ENCODE measurements at places on chromosomes 11 and 22.
A peak's percentile ranks its signal among the peaks of the same experiment; 100 is the strongest.

DNA sequence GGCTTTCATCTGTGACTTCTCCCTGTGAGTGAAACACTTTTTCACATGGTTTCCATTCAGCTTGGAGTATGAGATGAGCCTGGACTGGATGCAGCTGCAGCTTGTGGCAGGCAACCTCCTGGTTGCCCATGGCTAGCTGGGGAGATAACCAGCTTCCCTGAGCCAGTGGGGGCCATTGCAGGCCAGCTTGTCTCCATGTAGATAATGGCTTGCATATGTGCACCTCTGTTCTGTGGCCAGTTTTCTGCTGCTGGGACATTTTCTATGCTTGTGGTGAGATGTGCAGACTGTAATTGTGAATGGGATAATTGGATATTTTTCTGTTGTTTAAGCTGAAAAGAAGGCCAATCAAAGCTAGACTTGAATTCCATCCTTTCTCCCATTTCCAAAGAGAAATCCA is 38.5 kb downstream of the INSC start:
- DNase-seq = no peak

DNA sequence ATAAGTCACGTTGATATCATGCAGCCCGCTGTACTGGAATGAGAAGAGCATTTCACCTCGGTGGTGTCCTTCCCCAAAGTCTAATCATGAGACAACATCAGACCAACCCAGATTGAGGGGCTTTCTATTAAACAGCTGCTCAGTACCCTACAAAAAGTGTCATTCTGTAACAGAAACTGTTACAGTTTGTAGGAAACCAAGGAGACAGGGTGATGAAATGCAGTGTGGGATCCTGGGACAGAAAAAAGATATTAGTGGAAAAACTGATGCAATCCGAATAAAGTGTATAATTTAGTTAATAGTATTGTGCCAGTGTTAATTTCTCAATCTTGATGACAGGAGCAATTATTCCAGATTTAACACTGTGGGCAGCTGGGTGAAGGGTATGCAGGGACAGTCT is 128.0 kb downstream of the MICAL2 start:
- no peak for DNase-seq

- no peak for DNase-seq
Measured at GRCh38 chr22:33748714-33749113, 171.6 kb downstream of the LARGE1 start.

- no peak for DNase-seq
Measured at GRCh38 chr11:87366763-87367405, 329.1 kb downstream of the TMEM135 start.

GRCh38 chr11:19239039-19239438 is 1.7 kb downstream of the E2F8 start:
- DNase-seq = no peak

- no peak for DNase-seq
Measured at GRCh38 chr11:57322256-57323166, 2.2 kb downstream of the TNKS1BP1 start.

DNA sequence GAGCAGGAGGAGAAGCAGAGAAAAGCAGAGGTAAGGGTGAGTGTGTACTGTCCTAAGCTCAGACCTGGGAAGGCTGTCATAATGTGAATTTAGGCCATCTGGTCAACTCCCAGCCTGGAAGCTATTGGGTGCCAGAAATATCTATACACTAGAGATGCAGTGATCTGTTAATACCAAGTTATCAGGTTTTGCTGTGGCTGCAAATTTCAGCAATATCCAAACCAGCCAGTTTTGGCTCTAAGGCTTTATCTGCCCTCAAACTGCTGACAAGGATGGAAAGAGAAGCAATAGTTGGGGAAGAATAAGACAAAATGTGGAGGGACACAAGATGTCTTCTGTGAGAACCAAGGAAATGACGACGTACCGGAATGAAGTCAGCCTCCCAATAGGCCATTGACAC is 62.9 kb downstream of the CYB5R2 start:
- no peak for DNase-seq

GRCh38 chr11:125300791-125301218 is 136.3 kb downstream of the PKNOX2 start:
- no peak for DNase-seq

GRCh38 chr11:130071211-130071712 is 1.6 kb downstream of the APLP2 start:
- no peak for DNase-seq

GRCh38 chr11:10488121-10488933 is 33.3 kb downstream of the AMPD3 start:
- peak; percentile 33 for DNase-seq

GRCh38 chr11:24240496-24241175 is 256.2 kb upstream of the LUZP2 start:
- no peak for DNase-seq

DNA sequence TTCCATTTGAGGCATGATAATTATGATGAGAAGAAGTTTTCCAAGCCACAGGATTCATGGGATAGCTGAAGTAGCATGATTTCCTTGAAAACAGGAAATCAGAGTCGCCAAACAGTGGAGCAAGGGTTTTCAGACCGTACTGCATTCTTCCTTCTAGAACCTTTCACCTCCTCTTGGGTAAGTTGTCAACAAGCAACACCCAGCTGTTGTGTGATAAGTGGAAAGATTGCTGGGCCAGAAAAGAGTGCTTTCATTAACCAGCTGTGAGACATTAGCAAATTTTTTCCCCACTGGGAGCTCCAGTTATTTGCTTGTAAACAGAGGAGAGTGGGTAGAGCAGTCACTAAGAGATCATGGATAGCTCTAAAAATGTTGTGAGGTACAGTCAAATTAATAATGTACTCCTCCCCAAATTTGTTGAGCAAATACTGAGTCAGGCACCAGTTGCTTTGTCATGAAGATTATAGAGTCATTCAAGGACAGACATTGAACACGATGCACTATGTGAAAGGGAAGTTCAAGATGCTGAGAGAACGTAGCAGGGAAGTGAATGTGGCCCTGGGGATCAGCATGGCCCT is 11.7 kb upstream of the MPEG1 start:
- DNase-seq = no peak

DNA sequence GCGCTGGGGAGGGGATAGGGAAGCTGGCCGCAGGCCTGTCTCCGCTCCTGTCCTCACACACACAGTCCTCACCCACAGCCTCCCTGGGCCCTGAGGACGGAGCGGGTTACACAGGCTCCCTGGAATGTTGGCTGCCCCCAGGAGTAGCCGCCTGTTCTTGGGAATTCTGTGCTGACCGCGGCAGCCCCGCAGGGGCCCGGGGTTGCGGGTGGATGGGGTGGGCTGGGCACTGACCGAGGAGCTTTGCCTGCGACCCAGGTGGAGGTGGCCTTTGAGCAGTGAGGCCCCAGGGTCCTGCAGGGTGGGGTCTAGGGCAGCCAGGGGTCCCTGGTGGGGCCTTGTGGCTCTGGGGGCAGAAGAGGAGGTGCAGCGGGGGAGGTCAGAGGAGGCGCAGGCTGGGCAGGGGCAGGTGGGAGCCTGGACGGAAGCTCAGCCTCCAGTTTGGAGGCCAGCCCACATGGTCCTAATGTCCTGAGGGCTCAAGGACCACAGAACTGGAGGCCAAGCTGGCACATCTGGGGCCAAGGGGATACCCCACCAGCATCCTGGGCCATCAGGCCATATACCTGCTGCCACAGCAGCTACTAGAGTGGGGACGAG is 6.6 kb upstream of the MRGPRG start:
- DNase-seq = no peak

DNA sequence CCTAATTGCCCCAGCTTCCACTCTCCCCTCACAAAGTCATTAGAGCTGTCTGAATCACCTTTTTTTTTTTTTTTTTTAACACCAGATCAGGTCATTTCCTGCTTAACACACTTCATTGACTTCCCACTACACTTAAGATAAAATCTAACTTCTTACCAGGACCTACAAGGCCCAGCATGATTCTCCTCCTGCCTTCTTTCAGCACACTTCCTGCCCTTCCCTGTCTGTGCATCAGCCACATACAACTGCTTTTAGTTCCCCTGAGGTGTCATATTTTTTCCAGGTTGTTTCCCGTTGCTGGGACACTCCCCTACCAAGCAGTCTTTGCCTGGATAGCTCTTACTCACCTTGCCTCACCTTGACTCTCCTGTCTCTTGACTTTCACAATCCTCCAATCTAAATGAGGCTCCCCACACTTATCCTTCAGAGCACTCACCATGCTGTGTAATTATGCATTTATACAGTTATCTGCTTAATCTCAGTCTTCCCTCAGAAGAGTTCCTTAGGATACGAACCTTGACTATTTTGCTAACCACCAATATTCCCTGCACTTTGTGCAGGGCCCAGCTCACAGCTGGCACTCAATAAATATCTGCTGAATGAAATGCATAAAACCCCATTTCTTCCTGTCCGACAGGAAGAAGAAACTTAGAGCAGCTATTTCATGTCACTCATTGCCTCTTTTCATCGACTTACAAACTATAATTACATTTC is 96.6 kb upstream of the AKIP1 start:
- no peak for DNase-seq

DNA sequence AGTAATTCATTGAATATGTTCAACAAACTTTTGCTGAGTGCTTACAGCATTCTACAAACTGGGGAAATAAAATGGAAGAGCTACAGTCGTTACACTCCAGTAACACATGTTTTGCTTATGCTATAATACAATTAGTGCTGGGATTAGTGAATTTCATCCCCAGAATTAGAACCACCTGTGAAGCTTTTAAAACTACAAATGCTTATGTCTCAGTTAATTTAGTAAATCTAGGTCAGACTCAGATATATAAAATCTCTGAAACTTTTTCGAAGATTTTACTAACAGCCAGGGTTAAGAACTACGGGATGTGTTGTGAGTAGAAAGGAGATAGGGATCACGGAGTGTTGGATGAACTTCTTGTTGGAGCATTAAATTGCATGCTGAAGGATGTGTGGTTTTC is 33.7 kb upstream of the EED start:
- no peak for DNase-seq

DNA sequence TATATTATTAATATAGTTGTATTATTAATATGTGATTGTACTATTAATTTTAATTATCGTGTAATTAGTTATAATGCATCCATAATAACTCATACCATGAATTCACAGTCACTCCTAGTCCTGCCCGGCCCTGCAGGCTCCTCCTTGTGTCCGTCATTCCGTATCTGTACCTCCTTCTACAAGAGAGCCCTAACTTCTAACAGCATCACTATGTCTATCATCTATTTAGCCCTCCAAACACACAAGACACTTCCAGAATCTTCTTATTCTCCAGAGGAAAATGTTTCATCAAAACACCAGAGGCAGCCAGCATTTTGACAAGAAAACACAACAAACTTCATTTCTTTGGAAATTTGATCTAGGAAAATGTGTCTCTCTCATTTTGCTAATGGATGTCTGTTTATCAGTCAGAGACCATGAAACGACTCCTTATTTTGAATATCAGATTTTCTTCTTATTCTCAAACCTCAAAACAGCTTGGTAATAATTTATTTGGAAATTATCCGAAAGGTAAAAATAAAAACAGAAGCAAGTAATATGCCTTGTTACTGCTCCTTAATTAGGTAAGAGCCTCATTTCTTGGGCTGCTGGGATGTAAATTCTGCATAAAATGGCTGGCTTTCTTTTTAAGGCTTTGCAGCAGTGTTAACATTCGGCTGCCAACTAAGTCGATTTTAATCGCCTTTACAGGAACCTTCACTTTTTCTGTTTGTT is 23.1 kb upstream of the SEPTIN5 start:
- DNase-seq = no peak

GRCh38 chr11:119305556-119306372 is 11.2 kb downstream of the MCAM start:
- no peak for DNase-seq

DNA sequence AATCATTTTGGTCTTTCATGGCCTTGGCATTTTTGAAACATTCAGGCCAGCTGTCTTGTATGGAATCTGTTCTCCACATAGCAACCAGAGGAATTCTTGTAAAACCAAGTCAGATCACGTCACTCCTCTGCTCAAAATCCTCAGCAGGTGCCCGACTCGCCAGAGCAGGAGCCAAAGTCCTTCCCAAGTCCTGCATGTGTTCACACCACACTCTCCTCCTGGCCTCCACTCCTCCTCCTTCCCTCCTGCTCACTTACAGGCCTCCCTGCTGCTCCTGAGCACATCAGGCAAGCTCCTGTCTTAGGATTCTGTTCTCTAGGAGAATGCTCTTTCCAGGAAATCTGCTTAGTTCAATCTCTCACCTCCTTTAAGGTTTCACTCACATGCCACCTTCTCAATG is 6.9 kb upstream of the PSMC3 start:
- no peak for DNase-seq

DNA sequence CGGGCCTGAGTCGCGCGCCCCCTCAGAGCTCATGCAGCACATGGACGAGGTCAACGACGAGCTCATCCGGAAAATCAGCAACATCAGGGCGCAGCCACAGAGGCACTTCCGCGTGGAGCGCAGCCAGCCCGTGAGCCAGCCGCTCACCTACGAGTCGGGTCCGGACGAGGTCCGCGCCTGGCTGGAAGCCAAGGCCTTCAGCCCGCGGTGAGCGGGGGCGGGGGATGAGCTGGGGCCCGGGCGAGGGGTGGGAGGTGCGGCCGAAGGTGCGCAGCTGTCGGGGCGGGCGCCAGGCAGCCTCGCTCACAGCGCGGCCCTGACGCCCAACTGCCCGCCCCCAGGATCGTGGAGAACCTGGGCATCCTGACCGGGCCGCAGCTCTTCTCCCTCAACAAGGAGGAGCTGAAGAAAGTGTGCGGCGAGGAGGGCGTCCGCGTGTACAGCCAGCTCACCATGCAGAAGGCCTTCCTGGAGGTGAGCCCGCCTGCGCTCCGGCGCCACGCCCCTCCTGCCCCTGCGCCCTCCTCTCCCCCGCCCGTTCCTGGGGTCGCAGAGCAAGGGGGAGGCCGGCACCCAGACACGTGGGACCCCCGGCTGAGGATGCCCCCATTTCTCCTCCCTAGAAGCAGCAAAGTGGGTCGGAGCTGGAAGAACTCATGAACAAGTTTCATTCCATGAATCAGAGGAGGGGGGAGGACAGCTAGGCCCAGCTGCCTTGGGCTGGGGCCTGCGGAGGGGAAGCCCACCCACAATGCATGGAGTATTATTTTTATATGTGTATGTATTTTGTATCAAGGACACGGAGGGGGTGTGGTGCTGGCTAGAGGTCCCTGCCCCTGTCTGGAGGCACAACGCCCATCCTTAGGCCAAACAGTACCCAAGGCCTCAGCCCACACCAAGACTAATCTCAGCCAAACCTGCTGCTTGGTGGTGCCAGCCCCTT is 20.5 kb downstream of the EPS8L2 start:
- no peak for DNase-seq

GRCh38 chr11:76850130-76850529 is 10.6 kb upstream of the ACER3 start:
- no peak for DNase-seq

- DNase-seq = no peak
Measured at GRCh38 chr11:86214710-86215109, 29.8 kb upstream of the EED start.

DNA sequence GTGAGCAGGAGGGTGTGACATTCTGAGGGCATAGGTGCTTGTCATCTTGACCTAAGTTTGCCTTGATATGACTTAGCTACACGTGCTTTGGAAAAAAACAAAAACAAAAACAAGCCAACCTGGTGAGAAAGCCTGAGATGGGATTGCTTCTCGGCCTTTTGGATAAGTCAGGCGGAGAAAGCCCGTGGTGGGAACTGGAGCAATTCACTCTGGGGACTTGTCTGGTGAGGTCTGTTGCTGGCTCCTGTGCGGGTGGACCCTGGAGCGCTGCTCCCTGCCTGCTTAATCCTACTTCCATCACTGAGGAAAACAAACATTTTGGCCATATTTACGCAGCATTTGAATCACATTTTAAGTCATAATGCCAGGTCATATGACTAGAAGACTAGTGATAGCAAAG is 100.3 kb downstream of the SNX19 start:
- no peak for DNase-seq

GRCh38 chr22:30879415-30879797 is 89.2 kb downstream of the MORC2 start:
- no peak for DNase-seq

Data from Panc1 (cell line).